NT2/D1 (cell line): ENCODE measurements at places on chromosomes 5 and 9.

DNA sequence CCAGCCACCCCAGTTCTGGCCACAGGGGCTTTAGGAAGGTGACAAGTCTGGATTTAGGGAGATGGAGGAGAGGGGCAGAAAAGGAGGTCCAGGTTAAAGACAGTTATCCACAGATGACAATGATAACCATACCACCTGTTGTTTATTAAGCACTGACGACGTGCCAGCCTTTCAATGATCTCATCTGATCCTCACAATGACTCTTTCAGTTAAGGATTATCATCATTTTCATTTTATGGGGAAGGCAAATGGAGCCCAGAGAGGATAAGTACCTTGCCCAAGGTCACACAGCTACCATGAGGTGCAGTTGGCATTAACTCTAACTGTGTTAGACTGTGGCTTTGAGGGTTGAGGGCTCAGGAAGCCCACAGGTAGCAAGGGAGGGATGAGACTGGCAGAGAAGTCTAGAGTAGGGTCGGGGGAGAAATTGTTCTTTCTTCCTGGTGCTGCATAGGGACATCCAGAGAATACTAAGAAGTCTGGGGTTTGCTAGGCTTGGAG lies 21.5 kb upstream of the JADE2 start:
- no peak for DNase-seq

DNA sequence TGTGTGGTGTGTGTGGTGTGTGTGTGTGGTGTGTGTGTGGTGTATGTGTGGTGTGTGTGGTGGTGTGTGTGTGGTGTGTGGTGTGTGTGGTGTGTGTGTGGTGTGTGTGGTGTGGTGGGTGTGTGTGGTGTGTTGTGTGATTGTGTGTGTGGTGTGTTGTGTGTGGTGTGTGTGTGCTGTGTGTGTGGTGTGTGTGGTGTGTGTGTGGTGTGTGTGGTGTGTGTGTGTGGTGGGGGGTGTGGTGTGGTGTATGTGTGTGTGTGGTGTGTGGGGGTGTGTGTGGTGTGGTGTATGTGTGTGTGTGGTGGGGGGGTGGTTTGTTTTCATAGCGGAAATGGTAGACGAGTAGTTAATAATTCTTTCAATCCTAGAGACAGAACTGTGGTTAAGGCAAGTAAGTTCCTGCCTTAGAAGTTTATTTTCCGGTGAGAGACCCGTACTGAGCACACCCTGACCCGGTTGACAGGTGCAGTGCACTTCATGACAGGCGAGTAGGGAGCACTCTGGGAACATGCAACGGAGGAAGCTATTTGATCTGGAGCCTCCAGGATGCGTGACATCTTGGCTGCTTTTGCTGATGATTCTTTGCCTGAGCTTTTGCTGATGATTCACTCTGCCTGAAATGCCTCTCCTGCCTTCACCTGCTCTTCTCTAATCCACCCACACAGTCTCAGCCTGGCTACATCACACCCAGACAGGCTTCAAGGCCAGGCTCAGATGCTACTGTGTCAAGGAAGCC lies 21.7 kb upstream of the FAT2 start:
- DNase-seq = no peak

- no peak for DNase-seq
These were observed 49.2 kb downstream of the KIAA1958 start for GRCh38 chr9:112535811-112536210.

- DNase-seq = no peak
These were observed 63.2 kb upstream of the ELL2 start for GRCh38 chr5:96024683-96025475.

GRCh38 chr5:22504411-22504810 lies 348.7 kb downstream of the CDH12 start:
- DNase-seq = no peak

- DNase-seq = no peak
These were observed 161.1 kb upstream of the CDH12 start for GRCh38 chr5:23014266-23014665.

- no peak for DNase-seq
These were observed 707.9 kb upstream of the CHD1 start for GRCh38 chr5:99636663-99637062.

- no peak for DNase-seq
These were observed 57.3 kb upstream of the LHFPL2 start for GRCh38 chr5:78705826-78706225.

DNA sequence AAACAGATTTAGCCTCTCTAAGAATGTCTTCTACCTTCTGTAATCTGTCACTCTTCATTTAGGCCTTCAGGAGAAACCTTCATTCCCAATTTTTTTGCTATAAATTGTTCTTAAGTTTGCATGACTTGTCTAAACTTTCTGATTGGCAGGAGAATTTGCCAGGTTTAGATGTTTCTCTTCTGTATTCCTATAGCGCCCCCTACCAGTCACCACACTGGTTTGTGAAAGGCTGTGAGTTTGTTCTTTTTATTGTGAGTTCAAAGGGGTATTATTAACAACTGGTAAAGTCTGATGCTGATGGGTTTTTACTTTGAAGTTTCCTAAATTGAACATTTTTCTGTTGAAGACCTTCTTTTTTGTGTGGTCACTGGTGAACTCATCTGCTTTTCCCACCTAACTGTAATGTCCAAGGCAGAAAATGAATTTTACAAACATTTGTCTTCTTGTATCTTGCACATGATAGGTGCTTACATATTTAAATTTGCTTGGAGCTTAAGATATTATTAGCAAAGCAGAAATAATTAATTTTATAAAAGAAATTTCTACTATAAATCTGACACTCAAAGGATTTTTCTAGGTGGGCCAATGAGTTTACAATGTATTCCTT lies 18.4 kb upstream of the F2RL2 start:
- peak; percentile 43 for DNase-seq

DNA sequence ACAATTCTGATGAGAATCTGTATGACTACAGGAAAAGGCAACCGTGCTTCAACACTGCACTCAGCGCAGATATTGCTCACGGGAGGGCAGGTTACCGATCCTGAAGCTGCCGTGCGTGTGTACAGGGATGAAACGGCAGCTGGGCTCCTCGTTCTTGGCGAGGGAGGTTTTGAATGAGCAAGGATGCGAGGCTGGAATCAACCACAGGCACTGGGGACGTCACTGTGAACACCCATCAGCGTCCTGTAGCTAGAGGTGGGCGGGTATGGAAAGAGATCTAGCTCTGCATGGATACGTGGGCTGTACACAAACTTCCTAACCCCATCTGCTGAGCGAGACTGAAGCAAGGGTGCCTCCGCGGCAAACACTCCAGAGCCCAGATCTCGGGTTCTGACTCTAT lies 84.3 kb upstream of the COL5A1 start:
- DNase-seq = no peak

- DNase-seq = no peak
These were observed 3.4 kb upstream of the ROPN1L start for GRCh38 chr5:10438301-10438700.

GRCh38 chr9:134707731-134708671 lies 66.4 kb downstream of the COL5A1 start:
- DNase-seq = no peak

- DNase-seq = no peak
These were observed 138.1 kb downstream of the BAAT start for GRCh38 chr9:101246691-101247090.

- no peak for DNase-seq
These were observed at the start of gene PTPN3 for GRCh38 chr9:109498195-109499092. Gene PTPN3, minus strand, starts transcription at chr9:109498307. Its CDS starts 34,873 bp downstream, at chr9:109463434.

DNA sequence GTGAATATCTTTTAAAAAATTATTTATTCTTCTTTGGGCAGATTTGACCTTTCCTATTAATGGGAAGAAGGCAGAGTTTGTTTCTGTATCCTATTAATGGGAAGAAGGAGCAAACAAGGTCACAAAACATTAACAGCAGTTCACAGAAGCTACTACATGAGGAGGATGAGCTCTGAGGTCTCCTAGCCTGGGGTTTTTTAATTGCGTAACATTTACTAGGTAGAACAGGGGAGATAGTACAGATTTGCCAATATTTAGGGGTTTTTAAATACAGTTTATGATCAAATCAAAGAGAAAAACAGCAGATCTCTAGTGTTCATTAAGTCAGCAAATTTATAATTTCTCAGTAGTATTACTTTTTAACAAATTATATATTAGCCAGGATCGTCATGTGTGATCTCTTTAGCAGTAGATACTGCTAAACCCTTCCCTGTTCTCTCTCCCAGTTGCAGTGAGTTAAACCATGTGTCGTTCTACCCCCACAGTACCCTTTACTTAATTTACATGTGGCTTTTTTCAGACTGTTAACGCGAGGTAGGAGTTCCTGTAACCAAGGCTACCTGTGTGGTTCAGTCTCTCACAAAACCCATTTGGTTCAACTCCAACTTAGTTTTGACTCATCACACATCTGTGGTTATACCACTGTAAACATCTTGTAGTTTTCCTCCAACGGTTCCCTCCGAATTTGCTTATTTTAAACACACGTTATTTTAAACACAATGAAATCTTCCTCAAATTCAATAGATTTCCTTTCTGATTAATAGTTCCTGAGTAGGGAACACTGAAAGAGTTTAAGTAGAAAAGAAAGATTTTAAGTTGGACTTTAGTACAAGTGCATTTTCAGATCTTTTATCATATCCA lies 13.3 kb downstream of the SLC25A46 start:
- DNase-seq = no peak

- peak; percentile 66 for DNase-seq
These were observed 59.4 kb upstream of the RAPGEF1 start for GRCh38 chr9:131799177-131799823.

DNA sequence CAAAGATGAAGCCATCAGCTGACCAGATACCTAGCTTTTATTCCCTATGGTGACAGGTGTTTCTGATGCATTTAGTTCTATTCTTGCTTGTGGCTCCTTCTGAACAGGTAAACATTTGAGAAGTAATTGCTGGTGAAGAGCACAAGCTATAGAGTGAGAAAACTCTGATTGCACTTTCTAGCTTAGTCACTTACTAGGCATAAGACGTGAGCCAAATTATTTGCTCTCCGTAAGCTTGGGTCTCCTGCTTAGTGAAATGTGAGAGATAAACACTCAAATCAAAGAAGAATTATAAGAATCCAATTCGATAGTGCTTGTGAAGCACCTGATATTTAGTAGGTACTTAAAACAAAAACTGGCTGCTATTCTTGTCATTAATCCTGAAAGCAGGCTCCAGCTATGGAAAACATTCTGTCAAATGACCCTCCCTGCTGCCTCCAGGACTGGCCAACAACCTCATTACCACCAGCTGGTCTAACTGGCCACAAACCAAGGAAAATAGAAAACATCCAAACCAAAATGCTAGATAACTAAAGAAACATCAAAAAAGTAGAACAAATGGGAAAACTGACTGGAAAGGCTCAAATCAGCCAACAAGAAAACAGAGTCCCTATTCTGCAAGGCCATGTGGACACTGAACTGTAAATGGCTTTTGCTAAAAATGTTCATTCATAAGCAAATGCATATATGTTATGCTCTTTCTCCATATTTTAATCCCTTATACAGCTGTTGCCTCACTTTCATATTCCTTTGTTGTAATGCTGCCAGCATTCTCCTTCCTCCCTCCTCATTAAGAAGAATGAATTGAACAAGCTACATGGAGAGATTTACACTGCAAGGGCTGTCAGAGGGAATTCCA lies 616.1 kb downstream of the DTWD2 start:
- no peak for DNase-seq

DNA sequence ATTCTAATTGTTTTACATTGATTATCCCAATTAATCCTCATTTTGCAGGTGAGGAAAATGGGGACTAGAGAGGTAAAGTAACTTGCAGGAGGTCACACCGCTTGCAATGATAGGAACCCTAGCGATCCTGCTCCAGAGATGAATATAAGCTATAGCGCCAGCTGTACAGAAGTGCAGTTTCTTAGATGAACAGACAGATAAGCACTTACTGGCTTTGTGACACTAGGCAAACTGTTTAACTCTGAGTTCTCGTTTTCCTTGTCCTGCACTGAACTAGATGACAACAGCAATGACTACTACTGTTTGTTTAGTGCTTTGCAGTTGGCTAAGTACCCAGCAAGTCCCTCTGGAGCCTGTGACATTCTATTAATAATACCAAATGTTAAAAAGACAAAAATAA lies 11.1 kb downstream of the LHX6 start:
- no peak for DNase-seq

DNA sequence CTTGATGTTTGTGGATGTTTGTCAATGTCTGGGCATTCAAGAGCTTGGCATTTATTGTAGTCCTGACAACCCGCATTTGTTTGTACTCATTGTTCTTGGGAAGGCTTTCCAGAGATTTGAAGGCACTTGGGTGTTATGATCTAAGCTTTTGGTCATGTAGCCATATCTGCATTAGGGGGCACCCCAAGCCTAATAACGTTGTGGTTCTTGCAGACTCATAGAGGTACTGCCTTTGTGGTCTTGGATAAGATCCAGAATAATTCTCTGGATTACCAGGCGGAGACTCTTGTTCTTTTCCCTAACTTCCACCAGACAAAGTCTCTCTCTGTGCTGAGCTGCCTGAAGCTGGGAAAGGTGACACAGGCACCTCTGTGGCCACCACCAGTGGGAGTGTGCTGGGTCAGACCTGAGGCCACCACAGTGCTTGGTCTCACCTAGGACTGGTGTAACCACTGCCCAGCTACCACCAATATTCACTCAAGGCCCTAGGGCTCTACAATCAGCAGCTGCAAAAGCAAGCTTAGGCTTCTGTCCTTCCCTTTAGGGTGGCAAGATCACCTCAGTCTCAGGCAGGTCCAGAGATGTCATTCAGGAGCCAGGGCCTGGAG lies 144.4 kb upstream of the TAS2R1 start:
- DNase-seq = no peak

GRCh38 chr5:90483206-90483605 lies 8.5 kb downstream of the POLR3G start:
- no peak for DNase-seq

DNA sequence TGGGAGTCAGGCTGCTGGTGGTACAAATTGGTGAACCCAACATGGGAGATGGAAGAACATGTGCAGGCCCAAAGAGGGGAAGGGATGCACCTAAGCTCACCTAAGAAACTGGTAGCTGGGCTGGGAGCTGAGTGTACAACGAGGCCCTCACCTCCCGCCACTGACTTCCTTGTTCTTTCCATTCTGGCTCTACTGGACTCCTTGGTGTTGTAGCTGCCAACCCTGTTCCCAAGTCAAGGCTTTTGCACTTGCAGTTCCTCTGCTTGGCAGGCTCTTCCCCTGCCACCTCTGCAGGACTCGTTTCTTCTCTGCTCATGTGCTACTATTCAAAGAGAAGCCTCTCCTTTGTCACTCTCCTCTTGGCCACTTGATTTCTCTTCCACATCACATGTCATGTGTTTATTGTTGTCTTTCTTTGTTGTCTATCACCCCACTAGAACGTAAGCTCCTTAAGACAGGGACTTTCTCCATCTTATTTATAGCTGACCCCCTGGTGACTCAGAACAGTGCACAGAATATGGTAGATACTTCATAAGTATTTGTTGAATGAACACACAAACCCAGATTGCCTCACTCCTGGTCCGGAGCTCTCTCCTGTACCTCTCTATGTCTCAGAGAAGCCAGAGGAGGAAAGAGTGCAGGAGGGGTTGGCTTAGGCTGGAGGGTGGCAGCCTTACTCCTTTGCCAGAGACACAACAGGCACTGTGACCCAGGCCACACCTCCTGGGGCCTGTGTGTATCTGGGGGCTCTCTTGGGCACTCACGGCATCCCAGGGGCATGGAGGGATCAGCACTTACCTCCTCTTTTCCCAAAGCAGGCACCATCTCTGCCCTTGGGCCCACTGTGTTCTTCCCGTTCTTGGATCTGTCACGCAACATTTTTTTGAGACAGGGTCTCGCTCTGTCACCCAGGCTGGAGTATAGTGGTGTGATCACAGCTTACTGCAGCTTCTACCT lies 5.2 kb upstream of the SPINK4 start:
- no peak for DNase-seq
